Caudate nucleus (tissue), 63 donors: ENCODE measurements at places on chromosomes 3 and 15.

GRCh38 chr3:69671082-69671952 is 67.9 kb upstream of the MITF start:
- no peak for DNase-seq

DNA sequence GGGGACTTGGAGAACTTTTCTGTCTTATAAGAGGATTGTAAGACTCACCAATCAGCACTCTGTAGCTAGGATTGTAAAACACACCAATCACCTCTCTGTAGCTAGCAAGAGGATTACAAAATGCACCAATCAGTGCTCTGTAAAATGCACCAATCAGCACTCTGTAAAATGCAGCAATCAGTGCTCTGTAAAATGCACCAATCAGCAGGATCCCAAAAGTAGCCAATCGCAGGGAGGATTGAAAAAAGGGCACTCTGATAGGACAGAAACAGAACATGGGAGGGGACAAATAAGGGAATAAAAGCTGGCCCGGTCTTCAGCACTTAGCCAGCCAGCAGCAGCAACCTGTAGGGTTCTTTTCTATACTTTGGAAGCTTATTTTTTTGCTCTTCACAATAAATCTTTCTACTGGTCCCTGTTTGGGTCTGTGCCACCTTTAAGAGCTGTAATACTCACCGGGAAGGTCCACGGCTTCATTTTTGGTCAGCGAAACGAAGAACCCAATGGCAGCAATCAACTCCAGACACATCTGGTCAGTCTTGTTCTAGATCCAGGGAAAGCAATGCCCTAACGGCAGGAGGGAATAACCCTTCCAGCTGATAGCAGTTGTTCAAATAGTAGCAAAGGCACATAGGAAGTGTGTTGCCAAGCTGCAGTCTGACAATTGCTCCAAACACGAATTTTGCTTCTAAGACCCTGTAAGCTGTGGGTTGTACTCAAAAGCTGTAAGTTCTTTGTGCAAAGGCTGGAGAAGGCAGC is 135.6 kb downstream of the TJP1 start:
- no peak for DNase-seq

- no peak for DNase-seq
Measured at GRCh38 chr3:139312416-139312815, 31.4 kb upstream of the MRPS22 start.

DNA sequence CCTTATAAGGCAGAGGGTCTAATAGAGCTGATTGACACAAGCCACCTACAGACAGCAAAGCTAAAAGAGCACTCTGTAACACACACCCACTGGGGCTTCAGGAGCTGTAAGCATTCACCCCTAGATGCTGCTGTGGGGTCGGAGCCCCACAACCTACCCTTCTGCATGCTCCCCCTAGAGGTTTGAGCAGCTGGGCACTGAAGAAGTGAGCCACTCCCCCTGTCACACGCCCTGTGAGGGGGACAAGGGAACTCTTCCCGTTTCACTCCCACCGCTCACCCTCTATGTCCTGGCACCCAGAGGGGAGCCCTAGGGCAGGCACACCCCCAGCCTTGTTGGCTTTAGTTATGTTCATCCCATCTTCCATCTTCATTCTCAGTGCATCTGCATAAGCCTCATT is 9.4 kb upstream of the CSTA start:
- no peak for DNase-seq

DNA sequence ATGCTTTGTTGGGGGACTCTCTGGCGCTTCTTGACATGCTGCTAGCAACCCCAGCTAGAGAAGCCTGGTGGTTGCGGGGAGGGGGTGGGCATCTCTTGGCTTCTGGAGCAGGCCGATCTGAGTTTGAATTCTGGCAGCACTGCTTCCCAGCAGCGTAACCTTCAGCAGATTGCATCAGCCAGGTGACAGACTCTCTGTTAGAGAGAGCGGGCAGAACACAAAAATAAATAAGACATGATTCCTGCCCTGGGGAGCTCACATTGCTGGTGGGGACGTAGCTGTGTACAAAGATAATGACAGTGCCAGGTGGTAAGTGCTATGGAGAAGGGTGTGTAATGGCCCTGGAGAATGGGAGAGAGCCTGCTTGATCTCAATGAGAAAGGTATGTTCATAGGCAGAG is 87.4 kb downstream of the THSD4 start:
- no peak for DNase-seq

- DNase-seq, result no peak
Measured at GRCh38 chr3:58569287-58570001, 7.7 kb downstream of the FAM107A start.

GRCh38 chr15:80732818-80733217 is 37.7 kb downstream of the ABHD17C start:
- no peak for DNase-seq

DNA sequence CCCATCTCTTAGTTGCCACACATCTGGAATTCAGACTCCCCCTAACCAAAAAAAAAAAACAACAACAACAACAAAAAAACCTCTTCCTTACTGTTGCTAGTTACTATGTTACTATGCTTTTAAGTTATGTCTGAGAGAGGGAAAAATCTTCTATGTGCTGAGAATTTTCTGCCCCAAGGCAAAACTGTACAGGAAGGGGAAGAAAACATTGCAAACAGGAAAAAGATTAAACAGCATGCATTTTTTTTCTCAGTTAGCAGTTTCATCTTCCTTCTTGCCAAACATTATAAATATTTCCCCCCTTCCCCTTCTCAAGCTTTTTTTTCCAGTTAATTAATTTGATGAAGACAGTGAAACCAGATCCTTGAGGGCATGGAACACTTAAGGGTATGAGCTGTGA is 1.1 kb upstream of the CD200R1 start:
- DNase-seq, result no peak

DNA sequence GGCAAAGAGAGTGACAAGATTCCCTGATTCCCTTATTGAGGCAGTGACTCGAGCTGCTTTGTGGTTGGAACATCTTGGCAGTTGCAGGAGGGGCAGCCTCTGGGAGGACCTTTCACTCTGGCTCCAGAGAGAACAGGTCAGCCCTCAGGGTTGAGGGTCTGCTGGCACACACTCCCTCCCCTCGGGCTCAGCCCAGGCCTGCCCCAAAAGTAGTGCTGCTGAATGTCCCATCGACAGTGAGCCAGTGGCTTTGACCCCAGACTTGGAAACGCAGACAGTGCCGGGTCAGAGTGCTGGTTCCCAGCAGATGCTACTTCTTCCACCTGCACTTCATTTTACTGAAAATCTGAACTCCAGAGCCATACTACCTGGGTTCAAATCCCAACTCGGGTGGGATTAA is 25.6 kb upstream of the ATP2B2 start:
- DNase-seq, result no peak

DNA sequence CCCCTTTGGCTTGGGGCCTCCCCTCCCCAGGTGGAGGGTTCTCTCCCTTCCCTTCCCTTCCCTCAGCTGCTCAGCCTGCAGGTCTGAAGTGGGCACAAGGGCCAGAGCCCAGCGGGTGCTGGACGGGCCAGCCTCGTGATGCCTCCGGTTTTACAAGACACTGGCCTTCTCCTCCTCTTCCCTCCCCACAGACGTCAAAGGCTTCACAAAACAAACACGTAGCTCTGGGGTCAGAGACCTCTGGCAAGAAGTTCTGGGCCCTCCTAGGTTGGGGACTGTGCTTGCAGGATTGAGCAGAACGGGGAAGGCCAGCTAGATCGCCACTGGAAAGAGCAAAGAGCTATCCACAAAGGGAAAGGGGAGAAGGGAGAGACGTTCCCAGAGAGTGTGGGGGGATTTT is 81.4 kb upstream of the TPM1 start:
- DNase-seq, result no peak

- no peak for DNase-seq
Measured at GRCh38 chr3:132522353-132522752, 74.7 kb upstream of the ACKR4 start.

DNA sequence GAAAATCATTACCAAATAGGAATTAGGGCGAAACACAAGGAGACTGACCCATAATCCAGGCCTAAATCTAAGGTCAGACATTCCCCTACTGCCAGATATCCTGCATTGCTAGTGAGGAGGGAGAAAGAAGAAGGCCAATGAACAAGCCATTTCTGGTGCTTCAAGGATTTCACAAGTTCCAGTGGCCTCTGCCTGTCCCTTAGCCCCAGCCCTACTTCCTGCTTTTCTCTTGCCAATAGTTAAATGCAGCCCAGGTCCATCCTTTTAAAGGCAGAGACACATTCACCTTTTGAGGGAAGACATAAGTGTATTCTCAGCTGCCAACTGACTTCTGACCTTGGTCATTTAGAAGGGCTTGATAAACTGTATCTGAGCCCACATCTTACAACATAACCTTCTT is 135.8 kb downstream of the ZNF621 start:
- DNase-seq, result no peak

DNA sequence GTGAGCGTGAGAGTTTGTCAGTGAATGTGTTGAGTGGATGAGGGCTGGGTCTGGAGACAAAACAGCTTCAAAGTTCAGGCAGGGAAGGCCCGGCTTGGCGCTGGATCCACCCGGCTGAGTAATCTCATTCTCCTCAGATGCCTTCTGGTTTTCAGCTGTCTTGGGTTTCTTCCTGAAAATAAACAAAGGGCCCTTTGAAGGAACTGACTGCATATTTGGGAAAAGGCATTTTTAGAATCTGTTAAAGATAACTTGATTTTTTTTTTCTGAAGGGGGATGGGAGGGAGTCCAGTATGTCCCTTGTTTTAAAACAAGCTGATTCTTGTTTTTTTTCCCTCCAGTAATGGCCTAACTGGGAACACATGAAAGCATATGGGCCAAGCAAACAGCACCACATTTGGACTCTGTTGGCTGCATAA is 86.4 kb downstream of the TIGIT start:
- DNase-seq, result peak; percentile 37

DNA sequence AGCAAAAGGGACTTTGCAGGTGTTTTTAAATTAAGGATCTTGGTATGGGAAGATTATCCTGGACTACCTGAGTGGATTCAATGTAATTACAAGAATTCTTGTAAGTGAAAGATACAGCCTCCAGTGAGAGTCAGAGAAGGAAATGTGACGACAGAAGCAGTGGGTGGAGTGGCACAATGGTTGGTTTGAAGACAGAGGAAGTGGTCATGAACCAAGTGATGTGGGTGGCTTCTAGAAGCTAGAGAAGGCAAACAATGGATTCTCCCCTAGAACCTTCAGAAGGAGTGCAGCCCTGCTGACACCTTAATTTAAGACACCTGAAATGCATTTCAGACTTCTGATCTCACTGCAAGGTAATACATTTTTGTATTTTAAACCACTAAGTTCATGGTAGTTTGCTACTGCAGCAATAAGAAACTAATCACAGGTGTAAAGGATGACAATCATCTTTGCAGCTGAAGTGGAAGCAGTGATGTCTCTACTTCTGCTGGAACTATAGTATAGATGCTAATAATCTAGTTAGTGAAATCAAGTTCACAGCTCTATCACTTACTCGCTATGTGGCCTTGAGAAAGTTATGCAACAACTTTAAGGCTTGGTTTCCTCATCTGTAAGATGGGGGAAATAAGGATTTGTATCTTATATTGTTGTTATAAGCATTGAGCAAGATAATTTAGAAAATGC is 403.4 kb upstream of the SUCLG2 start:
- no peak for DNase-seq

DNA sequence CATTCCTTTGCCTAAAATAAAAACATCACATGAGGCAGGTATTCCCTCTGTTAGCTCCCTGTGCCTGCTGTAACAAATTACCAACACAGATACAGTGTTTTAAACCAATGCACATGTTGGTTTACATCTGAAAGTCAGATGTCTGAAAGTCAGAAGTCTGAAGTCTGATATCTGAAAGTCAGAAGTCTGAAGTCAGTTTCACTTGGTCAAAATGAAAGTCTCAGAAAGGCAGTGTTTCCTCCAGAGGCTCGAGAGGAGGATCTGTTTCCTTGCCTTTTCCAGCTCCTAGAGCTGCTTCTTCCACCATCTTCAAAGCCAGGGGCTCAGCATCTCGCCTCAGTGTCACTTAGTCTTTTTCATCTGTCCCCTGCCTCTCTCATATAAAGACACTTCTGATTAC is 22.0 kb downstream of the SST start:
- no peak for DNase-seq

DNA sequence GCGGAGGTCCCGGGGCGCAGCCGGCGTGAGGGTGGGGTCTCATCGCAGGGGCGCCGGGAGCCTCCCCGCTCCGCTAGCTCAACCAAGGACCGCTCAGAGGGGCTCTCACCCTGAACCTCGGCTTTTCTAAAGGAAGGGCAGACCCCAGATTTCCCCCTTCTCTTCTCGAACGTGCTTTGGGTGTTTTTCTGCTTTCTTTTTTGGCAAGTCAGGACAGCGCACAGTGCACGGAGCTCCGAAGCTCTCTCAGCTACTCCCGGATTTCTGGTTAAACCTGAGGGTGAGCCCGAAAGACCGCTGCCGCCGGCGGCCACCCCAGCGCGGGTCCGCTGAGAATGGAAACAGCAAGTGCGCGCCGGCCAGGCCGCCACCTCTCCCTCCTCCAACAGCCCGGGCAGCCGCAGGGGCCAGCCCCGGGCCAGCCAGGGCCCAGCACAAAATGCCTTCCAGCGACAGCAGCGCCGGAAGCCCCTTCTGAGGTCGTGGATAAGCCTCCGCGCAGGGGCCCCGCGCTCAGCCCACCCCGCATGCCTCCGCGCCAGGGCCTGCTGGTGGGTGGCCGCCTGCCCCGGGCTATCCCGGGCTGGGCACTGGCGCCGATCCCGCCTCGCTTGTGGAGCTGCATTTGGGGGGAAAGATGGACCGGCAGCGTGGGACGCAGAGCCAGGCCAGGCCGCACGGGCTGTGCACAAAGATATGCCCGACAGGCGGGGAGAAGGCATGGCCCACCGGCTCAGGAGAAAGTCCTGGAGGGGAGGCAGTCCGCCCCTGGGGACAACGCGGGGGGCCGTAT is 8.2 kb upstream of the OCA2 start:
- DNase-seq, result no peak

DNA sequence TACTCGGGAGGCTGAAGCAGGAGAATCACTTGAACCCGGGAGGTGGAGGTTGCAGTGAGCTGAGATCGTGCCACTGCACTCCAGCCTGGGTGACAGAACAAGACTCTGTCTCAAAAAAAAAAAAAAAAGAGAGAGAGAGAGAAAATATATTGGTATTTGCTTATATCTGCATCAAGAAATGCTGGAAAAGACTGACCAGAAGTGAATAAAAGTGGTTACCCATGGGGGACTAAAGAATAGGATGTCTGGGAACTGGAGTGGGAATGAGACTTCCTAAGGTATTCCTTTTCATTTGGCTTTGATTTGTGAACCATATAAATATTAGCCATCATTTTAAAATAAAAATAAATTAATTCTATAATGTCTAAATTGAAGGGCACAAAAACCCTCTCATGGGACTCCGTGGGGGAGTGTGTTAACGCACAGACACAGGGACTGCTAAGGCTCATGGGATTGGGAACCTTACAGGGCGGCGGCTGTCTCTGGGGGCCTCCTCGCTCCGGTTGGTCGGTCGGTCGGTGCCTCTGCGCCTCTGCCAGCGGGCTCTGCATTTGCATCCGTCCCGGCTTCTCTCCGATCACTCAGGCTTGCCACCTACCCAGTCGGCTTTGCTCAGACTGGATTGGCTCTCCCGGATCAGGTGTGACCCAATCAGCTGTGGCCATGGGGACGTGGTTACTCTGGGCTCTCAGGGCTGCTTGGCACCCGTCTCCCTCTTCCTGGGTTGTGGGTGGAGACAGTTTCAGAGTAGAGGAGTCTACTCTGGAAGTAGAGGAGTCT is 12.7 kb upstream of the TSPAN3 start:
- DNase-seq, result peak; percentile 52

- peak; percentile 23 for DNase-seq
Measured at GRCh38 chr3:113744941-113745755, 901 bp downstream of the NAA50 start.
